ENCODE measurements at places on chromosomes 7 and 10. TPM values are rescaled to one million over a fixed set of nuclear protein-coding genes. Genes with fewer than 3 reads are reported as not detected.
A peak's percentile ranks its signal among the peaks of the same experiment; 100 is the strongest.

GRCh38 chr7:142862351-142862750 is 7.5 kb downstream of the EPHB6 start:
- no peak for DNase-seq

GRCh38 chr7:90229682-90230081 is 15.3 kb upstream of the CFAP69 start:
- no peak for DNase-seq

ITIH5 gene
- not detected for total RNA-seq

COA1 gene
- 96.7 TPM for total RNA-seq

OSBPL3 gene
- 12.0 TPM for total RNA-seq

NME8 gene
- total RNA-seq: not detected

DNA sequence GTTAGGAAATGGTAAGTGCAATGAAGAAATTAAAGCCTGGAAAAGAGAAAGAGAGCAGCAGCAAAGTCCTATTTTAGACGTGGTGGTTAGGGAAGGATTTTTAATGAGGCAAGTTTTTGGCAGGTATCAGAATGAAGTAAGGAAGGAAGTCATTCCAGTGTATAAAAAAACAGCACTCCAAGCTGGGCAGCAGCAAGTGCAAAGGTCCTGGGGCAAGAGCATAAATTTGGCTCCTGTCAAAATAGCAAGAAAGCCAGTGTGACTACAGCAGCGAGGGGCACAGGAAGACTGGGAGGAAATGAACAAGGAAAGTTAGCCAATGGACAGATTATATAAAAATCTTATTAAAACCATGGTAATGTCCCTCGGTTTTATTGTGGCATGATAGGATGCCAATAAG is 90.2 kb downstream of the PPP1R3A start:
- DNase-seq: no peak

NAT16 gene
- not detected for total RNA-seq

SDHAF3 gene
- total RNA-seq: 3.5 TPM

GRCh38 chr7:129851809-129852208 is 101.0 kb downstream of the UBE2H start:
- no peak for DNase-seq

GRCh38 chr10:133481657-133482056 is 27.9 kb downstream of the SCART1 start:
- DNase-seq: no peak

SMO gene
- not detected for total RNA-seq

MALSU1 gene
- 56.6 TPM for total RNA-seq

PNLIPRP3 gene
- total RNA-seq: not detected

DNA sequence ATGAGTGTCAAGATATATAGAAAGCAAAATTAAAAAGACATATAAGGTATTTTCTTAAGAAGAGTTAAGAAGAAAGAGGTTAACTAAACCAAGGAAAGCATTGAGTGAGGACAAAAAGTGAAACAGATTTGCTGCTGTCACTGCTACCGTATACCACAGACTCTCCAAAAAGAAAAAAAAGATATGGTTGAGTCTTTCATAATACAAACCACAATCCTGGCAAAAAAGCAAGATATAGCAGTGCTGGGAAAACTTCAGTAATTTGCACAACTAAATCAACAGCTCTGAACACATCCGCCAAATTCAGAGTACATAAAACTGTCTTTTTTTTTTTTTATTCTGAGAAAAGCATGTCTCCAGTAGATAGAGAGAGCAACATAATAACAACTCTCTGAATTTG is 114.7 kb downstream of the ETV1 start:
- no peak for DNase-seq

DNA sequence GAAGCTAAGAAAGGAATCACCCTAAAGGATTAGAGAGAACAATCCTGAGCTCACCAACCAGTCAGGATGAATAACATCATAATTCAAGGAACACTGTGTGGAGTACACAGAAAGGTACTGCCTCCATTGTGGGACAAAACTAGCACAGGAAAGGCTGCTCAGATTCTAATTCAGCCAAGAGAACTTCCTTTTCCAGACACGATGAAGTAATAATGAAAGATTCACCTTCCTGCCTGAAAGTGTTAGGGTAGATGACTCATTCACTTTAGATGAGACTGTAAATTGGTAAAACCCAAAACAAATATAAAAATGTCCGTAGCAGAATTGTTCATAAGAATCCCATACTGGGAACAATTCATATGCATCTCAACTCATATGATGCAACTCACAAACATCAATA is 167.2 kb downstream of the CDC14C start:
- no peak for DNase-seq

DNA sequence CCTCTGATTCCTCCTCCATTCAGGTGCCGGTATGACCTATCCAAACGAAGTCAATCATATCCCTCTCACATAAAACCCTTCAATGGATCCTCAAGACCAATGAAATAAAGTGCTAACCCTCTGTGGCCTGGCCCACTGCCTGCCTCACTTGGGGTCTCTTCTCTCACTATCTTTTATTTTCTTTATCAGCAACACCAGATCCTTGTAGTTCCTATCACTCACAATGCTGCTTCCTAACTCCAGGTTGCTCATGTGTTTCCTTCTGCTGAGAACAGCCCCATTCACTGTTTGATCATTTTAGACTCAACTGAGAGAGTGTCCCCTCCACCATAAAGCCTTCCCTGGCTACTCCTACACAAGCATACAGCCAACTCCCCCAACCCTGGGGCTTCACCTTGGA is 180.6 kb downstream of the DOCK4 start:
- no peak for DNase-seq

UNCX gene
- total RNA-seq: not detected

DNA sequence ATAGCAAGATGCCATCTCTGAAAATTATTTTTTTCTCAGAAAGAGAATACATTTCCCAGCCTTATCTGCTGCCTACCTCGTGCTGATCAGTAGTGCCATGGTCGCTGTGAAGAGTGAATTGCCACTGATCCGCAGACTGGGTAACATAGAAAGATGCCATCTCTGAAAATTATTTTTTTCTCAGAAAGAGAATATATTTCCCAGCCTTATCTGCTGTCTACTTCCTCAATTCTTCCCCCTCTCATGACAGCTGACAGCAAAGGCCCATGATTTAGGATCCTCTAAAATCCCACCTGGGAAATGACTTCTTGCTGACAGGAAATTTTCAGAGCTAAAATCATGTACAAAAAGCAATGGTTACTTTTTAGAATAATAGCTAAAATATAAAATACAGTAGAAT is 92.5 kb upstream of the AHR start:
- no peak for DNase-seq

GRCh38 chr7:36748017-36748487 is 23.8 kb upstream of the AOAH start:
- no peak for DNase-seq

DNA sequence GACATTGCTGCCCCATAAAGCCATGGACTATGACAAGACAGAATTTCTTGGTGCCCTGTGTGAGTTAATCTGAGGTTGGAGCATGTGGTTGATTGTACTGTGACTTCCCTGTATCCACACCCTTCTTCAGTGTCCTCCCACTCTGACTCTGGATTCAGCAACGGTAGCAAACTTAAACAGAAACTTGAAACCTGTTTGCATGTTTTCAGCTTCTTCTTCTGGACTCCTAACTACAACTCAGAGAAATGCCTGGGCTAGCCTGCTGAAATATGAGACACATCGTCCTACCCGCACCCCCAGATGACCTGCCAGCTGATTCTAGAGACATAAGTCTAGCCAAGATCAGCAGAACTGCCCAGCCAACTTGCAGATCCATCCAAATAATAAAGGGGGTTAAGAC is 78.4 kb downstream of the IPMK start:
- DNase-seq: no peak

TLX1 gene
- total RNA-seq: not detected

ADCY1 gene
- total RNA-seq: not detected

GRCh38 chr10:115975506-115975905 is 297.5 kb downstream of the GFRA1 start:
- DNase-seq: no peak

DNA sequence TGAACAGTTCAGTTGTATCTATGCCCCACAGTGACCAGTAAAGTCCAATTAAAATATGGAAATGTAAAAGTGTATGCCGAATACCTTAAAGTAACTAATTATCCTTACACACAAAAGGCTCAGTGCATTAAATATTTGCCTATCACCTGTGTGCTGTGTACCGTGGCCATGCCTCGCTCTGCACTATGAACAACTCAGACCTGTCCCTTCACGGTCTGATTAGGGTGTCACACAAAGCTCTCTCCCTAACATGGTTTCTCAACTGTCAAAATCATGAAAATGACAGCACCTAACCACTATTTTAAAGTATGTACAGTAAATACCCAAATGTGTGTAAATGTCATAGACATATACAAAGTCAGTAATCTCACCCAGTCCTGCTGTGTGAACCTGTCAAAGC is 43.1 kb downstream of the STK17A start:
- DNase-seq: no peak

SEMA3A gene
- total RNA-seq: 1.00 TPM

PPP1R3C gene
- total RNA-seq: not detected

- peak; percentile 60 for DNase-seq
Observed at GRCh38 chr10:46091080-46091827, 45.2 kb upstream of the MSMB start.

DNA sequence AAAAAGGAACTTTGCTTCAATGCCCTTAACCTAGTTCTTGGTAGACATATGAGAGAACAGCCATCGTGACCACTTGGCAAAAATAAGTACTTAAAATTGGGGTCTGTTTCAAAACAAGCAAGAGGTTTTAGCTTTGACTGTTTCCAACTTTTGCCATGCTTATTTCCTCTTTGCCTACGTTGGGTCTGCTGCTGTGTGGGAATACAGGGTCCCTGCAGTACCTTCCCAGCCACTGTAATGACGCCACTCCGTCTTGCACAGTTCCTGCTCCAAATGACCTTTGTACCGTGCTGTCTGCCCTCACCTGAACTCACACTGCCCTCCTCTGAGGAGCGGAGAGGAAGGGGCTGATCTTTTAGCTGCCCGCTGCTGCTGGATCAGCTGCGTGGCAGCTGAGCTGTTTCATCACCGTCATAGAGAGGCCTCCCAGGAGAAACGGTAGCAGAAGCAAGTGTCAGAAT is 133.1 kb downstream of the MAPK8 start:
- no peak for DNase-seq

- no peak for DNase-seq
Observed at GRCh38 chr7:14432924-14433323, 443.5 kb upstream of the ETV1 start.

- no peak for DNase-seq
Observed at GRCh38 chr7:33792547-33793105, 112.7 kb upstream of the BMPER start.

DNA sequence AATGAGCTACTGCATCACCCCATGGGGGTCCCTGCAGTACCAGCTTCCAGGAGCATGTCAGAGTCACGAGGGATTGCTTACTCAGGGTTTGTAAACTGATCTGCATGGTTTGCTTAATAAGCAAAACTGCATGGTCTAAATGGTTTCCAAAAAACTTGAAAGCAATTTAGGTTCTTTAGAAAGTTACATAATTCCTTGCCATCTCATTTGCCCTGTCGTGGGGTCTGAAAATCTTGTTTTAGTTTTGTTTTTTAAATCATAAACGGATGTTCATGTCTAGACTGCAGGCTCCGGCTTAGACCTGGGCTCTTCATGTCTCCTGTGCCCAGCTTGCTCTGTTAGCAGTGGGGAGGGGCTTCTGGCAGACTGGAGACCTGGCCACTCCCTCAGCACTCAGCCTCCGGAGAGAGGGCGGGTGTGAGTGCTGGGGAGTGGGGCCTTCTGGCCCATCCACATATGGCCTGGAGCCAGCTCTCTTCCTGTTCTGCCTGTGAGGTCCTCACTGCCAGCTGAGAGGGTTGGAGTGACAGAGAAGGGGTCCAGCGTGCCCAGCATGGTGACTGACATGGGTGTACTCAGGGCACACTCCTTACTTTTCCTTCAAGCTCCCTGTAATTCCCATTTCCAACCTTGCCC is 17.5 kb downstream of the PRF1 start:
- no peak for DNase-seq

- DNase-seq: no peak
Observed at GRCh38 chr7:1979591-1980560, 252.9 kb downstream of the MAD1L1 start.

AGAP9 gene
- 5.4 TPM for total RNA-seq
